ENCODE measurements at places on chromosomes 6 and 20. TPM values are rescaled to one million over a fixed set of nuclear protein-coding genes. Genes with fewer than 3 reads are reported as not detected.

Gene RPS6KA2
- total RNA-seq = 47.8 TPM

Gene NELFE
- 77.7 TPM for total RNA-seq

DNA sequence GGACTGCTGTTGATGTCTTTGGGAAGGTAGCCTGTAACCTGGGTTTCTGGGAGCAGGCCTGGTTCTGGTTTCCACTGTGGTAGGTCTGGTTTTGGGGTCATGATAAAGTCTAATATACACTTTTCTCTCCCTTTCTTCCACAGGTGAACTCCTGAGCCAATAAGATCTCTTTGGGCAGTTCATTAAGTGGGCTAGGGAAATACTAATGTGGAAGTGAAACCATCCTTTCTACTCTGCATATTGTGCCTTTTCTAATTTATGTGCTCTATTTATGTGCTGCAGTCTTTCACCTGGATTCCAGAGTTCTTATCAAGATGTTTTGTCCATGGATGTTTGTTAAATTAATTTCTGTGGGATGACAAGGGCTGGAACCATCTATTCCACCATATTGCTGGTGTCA lies 165.7 kb upstream of the PTPRK start:
- DNase-seq = no peak

Gene PRR18
- 0.50 TPM for total RNA-seq

Gene ISM1
- total RNA-seq = 0.33 TPM

DNA sequence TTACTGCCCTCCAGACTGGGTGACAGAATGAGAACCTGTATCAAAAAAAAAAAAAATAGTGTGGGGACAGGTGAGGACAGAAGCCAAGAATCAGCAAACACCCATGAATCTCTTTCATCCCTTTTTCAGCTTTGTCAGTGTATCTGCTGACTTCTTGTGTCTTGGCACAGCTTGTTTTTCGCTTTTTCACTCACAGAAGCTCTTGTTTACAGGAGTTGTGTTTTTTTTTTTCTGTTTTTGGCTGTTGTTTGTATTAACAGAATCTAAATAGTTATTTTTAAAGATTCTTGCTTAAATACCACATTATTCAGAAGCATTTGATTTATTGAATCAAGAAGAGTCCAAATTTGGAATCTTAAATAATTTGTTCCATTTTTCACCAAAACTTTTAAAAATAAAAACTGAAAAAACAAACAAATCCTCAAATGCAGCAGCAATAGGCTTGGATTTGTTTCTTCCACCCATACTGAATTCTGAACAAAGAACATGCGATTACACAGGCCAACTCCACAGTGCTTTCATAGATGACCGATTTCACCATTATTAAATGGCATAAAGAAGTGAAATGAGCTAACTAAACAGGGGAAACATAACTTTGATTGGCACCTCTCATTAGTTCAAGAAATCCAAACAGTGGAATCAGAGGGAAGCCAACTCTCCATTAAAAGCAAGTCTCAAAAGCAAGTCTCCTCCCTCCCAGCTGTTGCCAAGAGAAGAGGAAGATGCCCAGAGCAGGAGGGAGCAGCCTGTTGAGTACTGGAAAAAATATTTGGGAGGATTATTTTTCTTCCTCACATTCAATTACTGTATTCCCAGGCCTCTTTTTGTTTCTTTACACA lies 27.2 kb upstream of the GPR63 start:
- DNase-seq = no peak

DNA sequence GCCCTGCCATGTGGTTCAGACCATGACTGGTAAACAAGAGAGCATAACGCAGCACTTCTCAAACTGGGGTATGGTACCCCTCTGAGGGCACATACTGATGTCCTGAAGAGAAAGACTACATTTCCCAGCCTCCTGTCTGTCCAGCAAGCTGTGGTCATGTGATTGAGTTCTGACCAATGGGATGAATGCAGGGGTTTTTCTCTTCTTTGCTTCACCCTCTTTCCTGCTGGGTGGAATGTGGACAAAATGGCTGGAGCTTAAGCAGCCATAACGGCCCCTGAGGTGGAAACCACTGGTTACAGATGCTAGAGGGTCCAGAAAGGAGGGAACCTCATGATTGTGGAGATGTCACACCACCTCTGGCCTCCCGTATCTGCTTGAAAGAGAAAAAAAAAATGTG lies 19.4 kb upstream of the KCNB1 start:
- DNase-seq = peak; percentile 12

DNA sequence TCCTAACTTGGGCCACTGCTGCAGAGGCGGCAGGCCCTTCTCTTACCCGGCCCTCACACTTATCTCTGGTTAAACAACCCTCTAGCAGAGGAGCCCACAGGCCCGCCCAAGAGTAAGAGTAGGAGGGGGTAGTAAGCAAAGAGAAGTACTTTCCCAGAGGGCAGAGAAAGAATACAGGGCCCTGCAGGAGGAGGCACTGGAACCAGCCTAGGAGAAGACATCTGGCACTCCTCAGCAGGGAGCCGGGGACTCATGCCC lies 10.1 kb downstream of the MTCH1 start:
- no peak for DNase-seq

DNA sequence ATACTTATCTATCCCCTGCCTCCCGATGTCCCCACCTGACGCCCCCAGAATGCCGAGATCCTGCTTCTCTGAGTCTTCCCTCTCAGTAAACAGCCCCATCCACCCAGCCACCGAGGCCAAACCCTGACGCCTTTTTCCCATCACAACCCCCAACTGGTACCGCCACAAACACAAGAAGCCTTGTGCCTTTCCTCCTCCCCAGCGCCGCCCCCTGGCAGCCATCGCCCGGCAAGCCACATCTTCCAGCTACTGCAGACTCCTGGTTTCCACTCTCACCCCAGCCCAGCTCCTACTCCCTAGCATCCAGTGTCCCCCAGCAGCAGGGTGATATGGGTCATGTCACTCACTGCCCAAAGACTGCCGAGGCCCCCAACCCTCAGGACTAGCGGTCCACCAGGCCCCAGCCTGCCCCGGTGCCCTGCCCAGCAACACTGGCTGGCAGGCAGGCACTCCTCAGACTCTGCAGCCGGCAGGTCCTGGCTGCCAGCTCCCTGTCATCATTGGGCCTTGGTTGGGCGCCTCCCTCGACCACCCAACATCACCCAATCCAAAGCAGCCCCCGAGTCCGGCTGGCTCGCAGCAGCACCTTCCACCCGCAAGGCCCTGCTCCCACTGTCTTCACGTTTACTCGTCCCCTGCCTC lies 11.2 kb downstream of the TCFL5 start:
- DNase-seq = no peak

GRCh38 chr20:51118985-51119527 lies 96.1 kb upstream of the KCNG1 start:
- no peak for DNase-seq

- DNase-seq = no peak
These were observed 5.4 kb downstream of the NELFCD start for GRCh38 chr20:58986286-58986967.

GRCh38 chr6:23633996-23634395 lies 492.0 kb upstream of the NRSN1 start:
- DNase-seq = no peak

DNA sequence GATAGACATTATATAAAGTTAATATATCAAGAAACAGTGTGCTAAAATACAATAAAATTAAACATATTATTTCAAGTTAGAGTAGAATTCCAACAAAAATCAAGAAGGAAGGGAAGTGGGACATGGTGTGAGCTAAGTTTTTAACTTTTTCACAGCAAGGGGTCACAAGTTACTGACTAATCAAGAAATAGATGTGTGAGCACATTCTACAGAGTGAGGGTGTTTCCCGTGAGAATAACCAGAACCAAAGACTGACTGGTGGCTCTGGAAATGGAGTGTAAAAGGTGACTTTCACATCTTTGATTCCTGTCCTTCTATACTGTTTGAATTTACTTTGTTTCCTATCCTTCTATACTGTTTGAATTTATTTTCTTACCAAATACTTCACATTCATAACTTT lies 206.6 kb downstream of the TASP1 start:
- no peak for DNase-seq

- DNase-seq = no peak
These were observed 6.3 kb downstream of the VWA7 start for GRCh38 chr6:31770860-31771259.

DNA sequence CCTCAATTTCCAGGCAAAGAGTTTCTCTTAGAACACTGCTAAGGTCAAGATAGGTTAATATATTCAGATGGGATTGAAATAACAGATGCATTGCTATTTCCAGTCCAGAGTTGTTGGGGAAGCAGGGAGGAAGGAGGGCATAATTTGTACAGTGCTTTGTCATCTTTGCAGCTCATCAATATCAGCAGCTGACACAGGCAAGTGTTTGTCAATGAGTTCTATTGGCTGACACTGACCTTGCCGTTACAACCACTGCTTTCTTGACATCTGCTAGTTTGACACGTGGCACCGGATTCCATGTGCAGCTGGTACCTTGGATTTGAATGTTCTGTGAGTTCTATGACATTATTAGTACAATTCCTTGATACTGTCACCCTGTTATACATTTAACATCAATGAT lies 28.0 kb upstream of the MLIP start:
- no peak for DNase-seq

GRCh38 chr20:61355585-61355984 lies 103.5 kb downstream of the CDH4 start:
- no peak for DNase-seq

DNA sequence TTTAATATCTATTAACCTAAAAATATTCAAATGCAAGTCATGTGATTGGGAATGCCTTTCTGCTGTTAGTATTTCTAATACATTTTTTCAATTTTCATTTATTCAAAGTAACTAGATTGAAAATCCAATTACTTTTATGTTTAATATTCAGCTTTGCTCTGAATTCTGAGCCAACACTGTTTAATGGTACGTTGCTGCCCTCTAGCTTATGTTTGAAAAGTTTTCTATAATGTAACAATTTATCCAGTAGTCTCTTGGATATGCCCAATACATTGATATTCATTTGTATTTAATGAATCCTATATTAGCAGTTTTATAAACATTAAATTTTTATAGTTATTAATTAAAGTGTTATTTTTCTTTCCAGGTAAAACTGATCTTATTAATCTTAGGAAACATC lies 47.4 kb downstream of the LGSN start:
- peak; percentile 6 for DNase-seq

DNA sequence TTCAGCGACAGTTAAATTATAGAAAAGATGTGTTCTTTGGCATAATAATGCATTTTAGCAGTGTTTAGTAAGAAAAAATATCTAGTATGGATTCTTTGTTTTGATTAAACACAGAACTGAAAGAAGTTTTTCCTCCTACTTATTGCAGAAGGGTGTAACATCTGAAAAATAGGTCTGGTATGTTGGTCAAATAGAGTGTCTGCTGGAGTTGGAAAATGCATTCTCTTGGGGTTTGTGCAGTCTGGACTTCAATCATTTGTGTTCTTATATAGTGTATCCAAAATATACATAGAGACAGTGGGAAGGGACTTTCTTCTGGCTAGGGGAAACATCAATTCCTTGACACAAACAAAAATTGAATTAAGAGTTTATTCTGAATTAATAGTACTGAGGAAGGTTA lies 132.4 kb upstream of the MAN1A1 start:
- DNase-seq = no peak

DNA sequence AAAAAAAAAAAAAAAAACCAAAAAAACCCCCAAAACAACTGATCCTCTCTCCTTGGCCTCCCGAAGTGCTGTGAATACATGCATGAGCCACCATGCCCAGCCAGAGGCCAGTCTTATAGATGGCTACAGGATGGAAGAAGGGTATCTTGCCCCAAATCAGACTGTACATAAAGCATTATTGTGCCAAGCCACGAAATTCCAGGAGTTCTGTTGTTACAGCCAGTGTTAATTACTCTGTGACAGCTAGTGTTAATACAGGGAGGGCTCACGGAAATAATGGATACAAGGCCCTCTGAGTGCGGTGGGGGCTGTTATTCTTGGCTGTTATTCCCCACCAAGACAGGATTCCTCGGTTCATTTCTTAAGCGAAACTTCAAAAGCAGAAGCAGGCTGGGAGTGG lies 1.4 kb upstream of the CLPSL2 start:
- no peak for DNase-seq

- DNase-seq = no peak
These were observed 107.4 kb upstream of the ADGRB3 start for GRCh38 chr6:68527691-68528090.

DNA sequence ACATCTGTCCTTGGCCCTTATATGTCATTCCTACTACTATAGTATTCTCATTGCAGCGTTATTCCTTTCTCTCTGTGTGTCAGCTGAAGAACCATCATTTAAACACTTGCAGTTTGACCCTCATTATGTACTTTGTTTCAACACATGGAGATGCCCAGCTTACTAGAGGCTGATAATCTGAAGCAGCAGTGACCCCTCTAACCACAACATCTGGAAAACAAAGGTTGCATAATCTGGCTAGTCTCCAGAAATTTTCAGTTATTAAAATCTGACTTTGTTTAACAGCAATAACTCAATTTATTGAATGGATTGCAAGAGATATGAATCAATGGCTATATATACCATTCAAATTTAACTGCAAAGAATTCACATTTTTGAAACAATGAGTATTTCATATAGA lies 6.6 kb upstream of the PHIP start:
- DNase-seq = no peak

Gene MPIG6B
- total RNA-seq = not detected

GRCh38 chr6:166417285-166417691 lies 34.5 kb upstream of the MPC1 start:
- no peak for DNase-seq

Gene MPC1
- 28.9 TPM for total RNA-seq

DNA sequence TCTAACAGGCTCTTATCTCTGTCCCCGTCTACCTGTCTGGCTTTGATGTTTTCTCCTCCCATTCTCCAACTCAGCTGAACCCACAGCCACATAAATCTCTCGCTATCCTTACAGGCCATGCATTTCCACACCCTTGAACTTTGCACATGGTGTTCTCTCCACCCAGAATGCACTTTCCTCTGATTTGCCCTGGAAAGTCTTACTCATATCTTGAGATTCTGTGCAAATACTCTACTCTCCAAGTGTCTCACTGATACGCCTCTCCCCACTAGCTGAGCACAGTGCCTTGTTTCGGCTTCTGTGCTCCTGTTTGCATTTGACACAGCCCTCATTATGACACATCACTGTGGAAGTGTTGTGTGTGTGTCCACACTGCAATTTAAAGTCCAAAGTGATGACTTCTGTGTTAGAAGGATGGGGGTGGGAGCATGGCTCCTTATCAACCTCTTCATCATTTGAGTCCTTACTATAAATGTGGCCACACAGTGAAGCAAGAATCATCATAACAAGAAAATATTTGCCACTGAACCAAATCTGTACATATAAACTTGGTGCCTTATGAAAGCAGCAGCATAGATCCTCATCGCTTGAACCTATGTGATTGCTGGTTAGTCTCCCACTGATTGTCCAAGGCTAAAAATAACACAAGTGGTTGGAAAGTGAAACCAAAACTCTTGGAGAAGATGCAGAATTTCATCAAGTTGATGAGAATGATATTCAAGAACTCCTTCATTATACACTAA lies 5.5 kb upstream of the PRELID3B start:
- DNase-seq = no peak

- DNase-seq = no peak
These were observed 31.5 kb downstream of the RPF2 start for GRCh38 chr6:111013144-111013915.

- no peak for DNase-seq
These were observed 12.4 kb upstream of the HLA-G start for GRCh38 chr6:29815118-29815750.

GRCh38 chr20:6768228-6769140 lies 998 bp downstream of the BMP2 start:
- DNase-seq = peak; percentile 50

Data from mammary epithelial cell (primary cell).